Progenitor cell of endocrine pancreas (in vitro differentiated cells): ENCODE measurements at places on chromosomes 4 and X.

DNA sequence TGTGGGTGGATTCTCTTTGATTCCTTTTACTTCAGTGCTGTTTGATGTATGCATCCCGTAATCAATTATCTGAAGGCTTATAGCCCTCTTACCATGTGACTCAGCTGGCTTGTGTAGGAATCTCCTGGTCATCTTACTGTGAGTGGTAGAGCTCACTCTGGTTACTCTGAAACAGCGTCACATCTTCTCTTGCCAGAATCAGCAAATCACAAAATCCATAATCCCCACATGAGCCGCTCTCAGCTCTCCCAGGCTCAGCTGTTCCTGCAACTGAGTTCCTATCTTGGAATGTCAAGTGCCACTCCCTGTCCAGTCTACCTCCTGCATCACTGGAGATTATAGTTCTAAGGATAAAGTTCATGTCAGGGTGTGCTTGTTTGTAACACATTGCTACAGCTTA, 278.0 kb downstream of the FBXO8 start:
- no peak for DNase-seq

DNA sequence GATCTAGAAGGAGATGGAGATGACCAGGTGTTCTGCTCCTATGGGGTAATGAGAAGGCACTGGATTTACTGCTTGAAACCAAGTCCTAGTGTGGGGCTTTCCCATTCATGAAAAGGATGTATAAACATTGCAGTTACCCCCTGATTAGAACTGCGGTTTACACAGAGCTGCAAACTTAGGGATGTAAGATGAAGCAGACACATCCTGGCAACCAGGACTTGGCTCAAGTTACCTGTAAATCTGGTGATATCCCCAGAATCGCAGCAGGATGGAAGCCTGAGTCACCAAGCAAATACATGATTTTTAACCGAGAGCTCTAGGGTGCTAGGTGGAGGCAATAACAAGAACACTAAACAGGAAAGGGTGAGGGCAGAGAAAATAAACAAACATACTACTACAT, 178.6 kb upstream of the MAMLD1 start:
- no peak for DNase-seq

- no peak for DNase-seq
These were observed 36.8 kb upstream of the SPON2 start for GRCh38 chr4:1208970-1209704.

- DNase-seq: no peak
These were observed 37.1 kb downstream of the GK start for GRCh38 chrX:30690330-30690729.

DNA sequence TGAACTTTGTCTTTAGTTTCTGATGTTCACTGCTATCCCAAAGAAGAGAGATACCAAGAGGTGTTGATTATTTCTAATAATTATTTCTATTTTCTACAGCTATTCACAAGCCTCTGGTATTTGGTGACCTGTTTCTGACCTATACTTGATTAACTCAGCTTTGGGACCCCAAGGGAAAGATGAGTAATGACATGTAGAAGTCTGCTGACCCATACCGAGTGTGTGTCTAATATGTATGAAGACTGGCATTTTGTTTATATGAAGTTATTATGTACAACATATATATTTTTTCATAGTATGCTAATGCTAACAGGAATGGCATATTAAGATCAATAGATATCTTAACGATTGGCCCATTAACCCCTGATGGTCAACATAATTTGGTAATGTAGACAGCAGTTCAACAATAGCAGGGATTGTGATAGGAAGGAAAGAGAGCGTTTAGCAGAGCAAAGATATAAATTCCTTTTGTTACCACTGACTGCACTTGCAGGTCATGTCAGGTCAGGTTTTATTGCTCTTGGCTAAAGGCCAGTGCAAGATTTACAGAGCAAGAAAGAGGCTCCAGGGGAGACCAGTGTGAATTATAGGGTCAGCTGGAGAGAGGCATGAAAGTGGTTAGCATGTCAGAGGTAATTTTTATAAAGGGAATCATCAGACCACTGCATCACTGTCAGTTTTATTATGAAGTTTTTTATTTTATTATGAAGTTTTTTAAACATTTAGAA, 94.7 kb upstream of the DIPK2B start:
- no peak for DNase-seq

DNA sequence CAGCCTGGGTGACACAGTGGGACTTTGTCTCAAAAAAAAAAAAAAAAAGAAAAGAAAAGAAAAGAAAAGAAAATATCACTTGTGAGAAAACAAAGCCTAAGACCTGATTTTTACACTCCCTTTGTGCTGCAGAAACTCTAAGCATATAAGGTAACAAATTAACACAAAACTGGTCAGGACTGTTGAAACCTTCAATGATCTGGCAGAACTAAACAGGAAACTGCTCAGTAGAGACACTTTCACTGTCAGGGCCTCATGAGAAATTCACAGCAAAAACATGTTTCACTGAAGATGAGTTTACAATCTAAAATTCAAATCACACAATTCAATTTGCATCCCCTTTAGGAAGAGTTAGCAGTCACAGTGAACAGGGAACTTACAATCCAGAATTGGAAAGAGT, 69.1 kb upstream of the HOPX start:
- DNase-seq: no peak

DNA sequence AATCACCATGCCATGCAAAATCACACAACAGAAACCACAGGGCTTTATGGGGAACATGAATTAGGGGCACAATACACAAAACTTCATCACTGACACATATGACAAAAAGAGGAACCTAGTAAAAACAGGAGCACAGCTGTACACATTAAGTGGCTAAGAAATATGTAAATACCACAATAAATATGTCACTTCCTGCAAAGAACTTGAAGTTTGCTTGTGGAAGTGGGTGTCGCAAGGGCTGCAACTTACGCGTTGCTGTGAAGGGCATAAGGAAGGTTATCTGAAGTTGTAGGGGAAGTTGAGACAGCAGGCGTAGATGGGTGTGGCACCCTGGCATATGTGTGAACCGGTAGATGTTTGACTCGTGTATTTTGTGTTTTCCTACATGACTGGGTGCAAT, 42.4 kb downstream of the CLCN4 start:
- DNase-seq: no peak
